ENCODE measurements at places on chromosomes 7 and 10.

- no peak for DNase-seq
Observed at GRCh38 chr10:3524086-3524960, 260.7 kb downstream of the KLF6 start.

GRCh38 chr7:128066858-128067257 lies 35.6 kb upstream of the LRRC4 start:
- DNase-seq, result no peak

DNA sequence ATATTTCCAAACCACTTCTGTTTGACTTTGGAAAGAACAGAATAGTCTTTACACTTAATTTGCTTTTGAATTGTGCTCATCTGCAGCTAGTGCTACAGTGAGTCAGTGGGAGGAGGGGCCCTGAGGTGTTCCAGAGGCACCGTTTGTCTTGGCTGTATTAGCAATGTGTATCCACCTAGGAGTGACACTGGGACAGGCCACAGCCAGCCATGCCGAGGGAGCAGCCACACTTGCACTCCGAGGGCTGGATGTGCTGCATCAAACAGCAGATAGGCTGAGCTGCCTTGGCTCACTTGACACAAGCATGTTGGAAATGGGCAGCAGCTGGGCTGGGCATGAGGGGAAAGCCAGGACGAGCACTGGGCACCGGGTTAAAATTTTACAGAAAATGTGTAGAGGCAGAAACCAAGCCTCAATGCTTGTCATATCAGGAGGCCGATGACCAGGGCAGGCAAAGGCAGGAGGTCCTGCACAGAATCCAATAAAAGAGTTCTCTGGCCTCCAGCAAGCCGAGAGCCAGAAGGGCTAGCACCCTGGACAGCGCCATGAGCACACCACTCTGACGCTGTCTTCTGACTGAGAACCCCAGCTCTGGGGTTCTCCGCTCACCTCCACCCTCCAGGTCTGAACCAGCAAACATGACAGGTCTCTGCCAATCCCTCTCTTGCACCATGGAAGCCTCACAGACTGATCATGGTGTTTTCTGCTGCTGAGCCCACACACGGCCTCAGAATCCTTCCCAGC lies 163.3 kb downstream of the GRID1 start:
- DNase-seq, result no peak

DNA sequence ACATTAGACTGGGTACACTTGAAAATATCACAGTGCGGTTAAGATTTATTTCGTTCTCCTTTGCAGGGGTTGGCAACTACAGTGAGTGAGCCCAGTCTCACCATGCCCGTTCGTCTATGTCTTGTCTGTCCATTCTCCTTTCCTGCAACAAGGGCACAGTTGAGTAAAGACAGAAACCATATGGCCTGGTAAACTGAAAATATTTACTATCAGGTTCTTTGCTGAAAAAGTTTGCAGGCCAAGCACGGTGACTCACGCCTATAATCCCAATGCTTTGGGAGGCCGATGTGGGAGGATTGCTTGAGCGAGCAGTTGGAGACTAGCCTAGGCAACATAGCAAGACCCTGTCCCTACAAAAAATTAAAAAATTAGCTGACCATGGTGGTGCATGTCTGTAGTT lies 11.4 kb upstream of the KCTD7 start:
- no peak for DNase-seq

DNA sequence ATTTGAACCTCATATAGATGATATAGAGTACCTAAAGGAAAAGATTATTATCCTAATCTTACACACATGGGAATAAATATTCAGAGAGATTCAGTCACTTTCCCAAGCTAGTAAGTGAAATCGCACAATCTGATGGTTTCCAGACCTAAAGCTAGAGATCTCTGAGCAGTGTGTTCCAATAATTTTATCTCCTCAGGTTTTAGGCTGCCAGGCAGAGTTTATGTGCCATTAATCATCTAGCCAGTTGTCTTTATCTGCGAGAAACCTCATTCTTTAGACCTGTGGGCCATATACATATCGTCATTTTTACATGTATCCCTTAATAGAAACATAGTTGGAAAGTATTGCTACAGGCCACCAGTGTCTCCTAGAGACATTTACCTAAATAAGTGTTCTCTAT lies 647.2 kb upstream of the STEAP1 start:
- DNase-seq, result no peak

- DNase-seq, result no peak
Observed at GRCh38 chr10:123270221-123270620, 116.0 kb downstream of the BUB3 start.

DNA sequence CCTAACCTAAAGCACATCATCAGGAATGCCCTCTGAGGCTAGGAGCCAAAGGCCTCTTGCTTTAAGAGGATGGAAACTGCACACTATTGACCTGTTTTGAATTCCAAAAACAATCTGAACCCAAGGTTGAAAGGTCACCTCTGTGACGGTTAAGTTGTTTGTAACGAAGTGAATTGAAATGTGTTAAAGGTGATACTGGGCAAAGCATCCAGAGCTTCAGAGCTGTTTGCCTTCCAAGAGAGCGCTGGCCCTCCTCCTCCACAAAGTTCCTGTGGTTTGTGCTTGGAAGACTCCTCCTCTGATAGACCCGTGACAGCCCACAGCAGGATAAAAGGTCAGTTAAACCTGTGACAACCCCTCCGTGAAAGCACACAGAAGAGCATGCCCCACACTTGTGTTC lies 133.7 kb upstream of the CTTNBP2 start:
- no peak for DNase-seq

Data from CD4-positive, alpha-beta memory T cell (primary cell).